Stimulated activated naive CD4-positive, alpha-beta T cell treated with Interleukin-2 at 50 U/mL for 16 hours (primary cell): ENCODE measurements at places on chromosomes 6 and 20.

DNA sequence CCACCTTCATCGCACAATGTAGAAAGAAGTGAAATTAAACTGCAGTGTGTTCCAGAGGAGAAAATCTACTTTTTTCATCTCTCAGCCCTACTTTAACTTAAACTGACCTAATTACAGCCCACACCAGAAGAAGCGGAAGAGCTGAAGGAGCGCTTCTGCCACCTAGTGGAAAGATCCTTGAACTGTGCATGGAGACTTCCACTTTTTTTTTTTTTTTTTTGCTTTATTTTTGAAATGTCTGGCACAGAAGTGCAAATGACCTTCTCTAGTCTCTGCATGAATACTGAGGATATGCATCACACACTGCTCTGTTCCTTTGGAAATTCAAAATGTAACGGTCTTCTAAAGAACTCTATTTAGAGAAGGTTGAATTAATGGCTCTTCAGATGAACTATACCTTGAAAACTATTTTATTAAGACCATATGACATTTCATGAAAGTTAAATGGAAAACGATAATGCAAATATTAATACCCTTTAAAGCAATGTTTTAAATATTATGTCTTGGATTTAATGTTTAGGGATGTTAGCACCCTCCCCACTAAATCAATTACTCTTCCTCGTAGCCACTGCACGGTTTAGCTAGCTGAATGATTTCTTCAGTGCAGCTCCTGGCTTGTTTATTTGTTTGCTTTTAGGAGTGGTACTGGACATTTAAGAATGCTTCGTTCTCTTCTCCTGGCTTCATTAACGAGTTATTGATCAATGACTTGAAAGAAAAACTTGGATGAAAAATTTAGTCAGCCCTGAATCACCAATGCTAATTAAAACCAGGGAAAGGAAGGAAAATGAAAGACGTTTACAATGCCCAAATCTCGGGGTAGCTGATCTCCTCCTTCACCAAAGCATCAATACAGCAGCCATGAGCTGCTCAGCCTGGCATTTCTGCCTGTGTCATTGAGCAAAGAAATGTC lies 569.6 kb upstream of the GJE1 start:
- DNase-seq: peak; percentile 39

- no peak for DNase-seq
Observed at GRCh38 chr6:1757131-1757530, 147.4 kb downstream of the FOXC1 start.

DNA sequence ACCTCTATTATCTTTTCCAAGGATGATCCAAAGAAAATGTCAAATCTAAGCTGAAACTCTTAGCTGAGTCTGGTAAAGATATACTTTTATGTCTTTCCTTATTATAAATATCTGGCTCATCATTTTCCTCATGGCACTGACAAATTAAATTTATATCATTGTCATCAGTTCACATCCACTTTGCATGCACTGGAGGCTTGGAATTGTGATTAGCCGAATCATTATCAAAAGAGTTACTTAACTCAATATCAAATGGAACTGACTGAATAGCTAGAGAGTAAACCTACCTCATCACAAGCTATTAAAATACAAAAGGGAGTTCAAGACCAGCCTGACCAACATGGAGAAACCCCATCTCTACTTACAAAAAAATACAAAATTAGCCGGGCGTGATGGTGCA lies 713.9 kb upstream of the MARCKS start:
- no peak for DNase-seq

GRCh38 chr6:129583866-129584265 lies 126.1 kb downstream of the ARHGAP18 start:
- DNase-seq: no peak

- no peak for DNase-seq
Observed at GRCh38 chr6:141401851-141402250, 730.9 kb upstream of the GJE1 start.

DNA sequence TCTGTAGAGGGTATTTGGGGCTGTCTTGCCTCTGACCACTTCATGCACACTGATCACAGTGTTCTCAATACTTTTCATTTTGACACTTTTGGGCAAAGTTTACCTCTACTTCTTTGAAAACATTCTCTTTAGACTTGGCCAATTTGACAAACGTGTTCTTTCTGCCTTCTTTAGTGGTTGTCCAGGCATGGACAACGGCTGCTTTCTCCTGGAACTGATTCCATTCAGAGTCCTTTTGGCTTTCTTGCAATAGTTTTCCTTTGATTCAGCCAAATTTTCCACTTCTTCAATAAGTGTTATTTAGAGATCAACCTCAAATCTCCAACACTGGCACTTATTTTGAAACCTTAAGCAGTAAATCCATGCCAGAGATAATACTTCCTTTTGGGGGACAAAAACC lies 6.7 kb upstream of the CST9 start:
- DNase-seq: no peak

GRCh38 chr6:132204591-132204990 lies 196.7 kb downstream of the MOXD1 start:
- DNase-seq: no peak

- DNase-seq: no peak
Observed at GRCh38 chr6:85240787-85241385, 209.0 kb upstream of the NT5E start.

DNA sequence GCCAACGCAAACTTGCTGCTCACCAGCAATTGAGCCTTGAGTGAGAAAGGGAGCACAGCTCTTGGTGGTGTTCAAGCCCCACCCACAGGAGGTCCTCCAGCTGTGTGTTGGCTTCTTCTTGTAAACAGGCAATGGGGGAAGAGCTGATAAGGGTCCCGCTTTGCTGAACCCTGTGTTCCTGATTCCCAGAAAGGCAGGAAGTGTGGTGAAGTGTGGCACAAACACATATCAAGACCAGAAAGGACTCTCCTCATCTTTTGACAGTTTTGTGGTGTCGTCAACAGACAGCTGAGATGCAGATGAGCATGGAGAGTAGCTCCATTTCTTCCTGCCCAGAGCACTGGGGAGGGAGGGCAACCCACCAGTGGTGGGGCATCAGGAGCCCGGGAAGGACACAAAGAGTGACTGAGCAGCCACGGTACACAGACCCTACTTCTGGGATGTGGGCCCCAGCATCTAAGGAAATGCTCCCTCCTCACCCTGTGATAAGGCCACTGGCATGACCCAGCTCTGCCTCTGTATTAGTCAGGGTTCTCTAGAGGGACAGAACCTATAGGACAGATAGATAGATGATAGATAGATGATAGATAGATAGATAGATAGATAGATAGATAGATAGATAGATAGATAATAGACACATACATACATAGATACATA lies 188.9 kb upstream of the TAB2 start:
- no peak for DNase-seq

- no peak for DNase-seq
Observed at GRCh38 chr6:138031850-138032249, 75.4 kb downstream of the PERP start.

GRCh38 chr6:37511910-37512399 lies 12.3 kb upstream of the CCDC167 start:
- no peak for DNase-seq

- DNase-seq: no peak
Observed at GRCh38 chr20:24934101-24934661, 14.9 kb upstream of the CST7 start.

DNA sequence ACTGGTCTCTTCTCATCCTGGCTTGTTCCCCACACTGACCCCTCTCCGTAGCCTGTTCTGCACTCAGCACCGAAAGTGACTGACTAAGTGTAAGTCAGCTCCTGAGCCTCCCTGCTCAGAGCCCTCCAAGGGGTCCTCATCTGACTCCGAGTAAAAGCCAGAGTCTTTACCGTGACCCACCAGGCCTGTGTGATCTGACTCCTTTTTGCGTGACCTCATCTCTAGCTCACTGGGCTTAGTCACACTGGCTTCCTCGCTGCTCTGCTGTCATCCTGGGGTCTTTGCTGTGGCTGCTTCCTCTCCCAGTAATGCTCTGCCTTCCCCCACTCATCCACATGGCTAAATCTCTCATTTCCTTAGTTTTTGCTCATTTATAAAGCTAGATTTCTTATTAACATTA lies 116.6 kb downstream of the PLCB4 start:
- no peak for DNase-seq

- no peak for DNase-seq
Observed at GRCh38 chr6:45997875-45998506, 17.7 kb downstream of the CLIC5 start.

DNA sequence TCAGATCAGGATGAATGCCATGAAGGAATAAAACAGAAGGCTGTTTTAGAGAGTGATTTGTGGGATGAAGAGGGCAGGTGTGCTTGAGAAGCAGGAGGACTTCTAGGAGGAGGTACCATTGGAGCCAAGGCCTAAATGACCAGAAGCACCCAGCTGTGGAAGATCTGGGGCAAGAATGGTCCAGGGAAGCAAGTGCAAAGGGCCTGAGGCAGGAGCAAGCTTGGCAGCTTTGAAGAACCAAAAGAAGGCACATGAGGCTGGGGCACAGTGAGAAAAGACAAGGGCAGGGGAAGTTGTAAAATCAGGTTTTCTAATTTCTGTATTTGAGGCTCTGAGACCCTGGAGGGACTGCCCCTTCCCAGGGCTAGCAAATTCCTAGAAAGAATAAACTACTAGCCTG lies 9.8 kb downstream of the SLC13A3 start:
- DNase-seq: no peak

GRCh38 chr6:163405412-163406309 lies 8.9 kb upstream of the QKI start:
- no peak for DNase-seq

DNA sequence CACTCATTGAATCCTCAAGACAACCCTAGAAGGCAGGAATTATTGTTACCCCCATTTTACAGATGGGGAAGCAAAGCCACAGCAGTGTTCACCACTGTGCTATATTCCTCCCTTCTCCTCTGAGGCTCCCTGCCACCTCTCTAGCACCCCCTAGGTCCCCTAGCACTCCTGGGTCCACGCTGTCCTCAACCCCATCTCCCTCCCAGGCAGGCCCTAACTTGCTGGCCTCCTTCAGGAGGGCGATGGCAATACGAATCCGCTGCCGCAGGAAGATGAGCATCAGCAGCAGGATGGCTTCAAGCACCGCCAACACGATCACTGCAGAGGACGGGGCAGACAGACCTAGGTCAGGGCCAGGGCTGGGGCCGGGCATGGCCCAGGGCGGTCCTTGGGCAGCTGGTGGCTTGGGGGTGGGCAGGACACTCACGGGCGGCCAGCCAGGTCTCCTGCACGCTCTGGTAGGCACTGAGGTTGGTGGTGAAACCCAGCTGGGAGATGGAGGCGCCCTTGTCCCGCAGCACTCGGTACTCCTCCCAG lies 7.8 kb upstream of the NEU1 start:
- no peak for DNase-seq

- DNase-seq: no peak
Observed at GRCh38 chr6:12878741-12879140, 162.2 kb downstream of the PHACTR1 start.

GRCh38 chr6:12957321-12958051 lies 240.9 kb downstream of the PHACTR1 start:
- peak; percentile 2 for DNase-seq

DNA sequence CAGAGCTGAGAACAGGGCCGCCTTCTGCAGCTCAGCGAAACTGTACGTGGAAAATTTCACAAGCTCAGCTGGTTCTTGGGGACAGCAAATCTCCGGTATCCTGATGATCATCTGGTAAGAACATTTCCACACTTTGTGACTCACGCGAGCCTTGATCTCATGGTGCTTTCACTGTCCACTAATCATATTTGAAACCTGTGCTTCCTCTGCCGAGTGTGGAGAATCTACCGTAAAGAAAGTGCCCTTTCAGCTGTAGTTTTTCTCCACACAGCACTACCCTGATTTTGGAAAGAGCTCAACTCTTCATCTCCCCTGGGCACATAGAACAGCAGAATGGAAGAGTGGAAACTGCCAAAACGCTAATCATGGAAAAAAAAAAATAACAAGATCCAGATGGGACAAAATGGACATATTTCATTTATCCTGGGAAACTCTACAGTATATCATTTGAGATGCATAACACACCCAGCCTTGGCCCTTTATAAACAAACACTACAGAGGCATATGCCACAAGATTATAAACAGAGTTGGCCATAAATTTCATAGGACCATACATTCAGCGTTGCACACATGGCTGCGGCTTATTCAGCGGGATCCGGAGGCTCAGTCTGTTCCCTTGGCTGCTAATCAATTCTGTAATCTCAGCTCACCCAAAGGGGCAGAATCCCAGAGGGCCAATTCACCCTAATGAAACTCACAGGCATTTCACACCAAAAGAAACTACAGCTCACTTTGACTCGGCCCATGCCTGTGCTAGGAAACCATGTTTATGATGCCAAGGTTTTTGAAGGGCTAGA lies 434.5 kb downstream of the HDGFL1 start:
- no peak for DNase-seq

GRCh38 chr20:31673943-31674463 lies 36.3 kb downstream of the COX4I2 start:
- no peak for DNase-seq

- DNase-seq: no peak
Observed at GRCh38 chr20:62359043-62359490, 8.0 kb downstream of the LAMA5 start.

- DNase-seq: no peak
Observed at GRCh38 chr20:41369673-41370072, 3.1 kb upstream of the EMILIN3 start.

GRCh38 chr6:116386581-116387299 lies 16.0 kb downstream of the DSE start:
- no peak for DNase-seq

- DNase-seq: no peak
Observed at GRCh38 chr6:11722220-11722619, 56.4 kb downstream of the ADTRP start.

DNA sequence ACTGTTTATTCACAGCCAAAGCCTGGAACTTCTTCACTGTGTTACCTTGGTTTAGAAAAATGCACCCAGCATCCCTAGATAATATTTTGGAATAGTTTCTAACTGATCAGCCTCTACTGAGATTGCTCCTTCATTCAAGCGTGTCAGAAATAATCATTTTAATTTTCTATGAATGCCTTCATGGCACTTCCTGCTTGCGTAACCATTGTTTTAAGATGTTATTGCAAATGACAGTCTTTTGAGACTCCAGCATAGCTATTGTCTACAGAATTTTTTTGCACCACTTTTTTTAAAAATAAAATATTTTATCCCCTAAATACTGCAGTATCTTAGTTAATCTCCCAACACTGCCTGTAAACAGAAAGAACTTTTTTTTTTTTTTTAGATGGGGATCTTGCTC lies 213.1 kb downstream of the PHACTR1 start:
- DNase-seq: no peak
